ENCODE measurements at places on chromosomes 3 and 15.

DNA sequence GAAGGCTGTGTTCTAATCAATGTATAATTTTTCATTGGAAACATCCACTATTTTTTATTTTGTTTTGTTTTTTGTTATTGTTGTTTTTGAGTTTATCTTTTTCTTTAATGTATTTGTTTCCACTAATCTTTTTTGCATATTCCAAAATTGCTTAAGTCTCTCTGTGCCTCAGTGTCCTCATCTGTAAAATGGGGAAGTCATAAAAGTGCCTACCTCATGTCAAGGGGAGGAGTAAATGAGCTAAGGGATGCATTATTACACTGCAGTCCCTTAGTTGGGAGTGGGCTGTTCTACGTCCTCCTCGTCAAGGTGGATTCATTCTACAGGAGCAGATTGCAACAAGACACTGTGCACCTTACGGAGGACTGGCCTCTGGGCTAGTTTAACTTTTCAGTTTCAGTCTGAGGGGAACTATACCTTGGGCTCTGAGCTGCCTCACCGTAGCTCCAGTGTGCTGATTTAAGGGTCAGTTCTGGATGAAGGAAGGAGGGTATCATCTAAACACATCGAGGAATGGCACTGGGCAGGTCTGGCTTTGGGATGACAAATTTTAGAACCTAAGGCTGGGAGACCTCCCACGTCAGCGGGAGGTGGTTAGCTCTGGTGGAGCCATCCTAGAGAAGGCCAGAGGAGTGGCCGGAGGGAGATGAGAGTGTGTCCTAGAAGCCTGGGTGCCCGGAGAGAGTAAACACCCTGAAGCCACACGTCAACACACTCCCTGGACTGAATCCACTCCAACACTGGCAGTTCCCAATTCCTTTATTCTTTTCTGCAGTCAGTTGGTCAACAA, 5.1 kb upstream of the SRP14 start:
- no peak for DNase-seq

GRCh38 chr3:102295756-102296155, 139.1 kb upstream of the ZPLD1 start:
- DNase-seq = no peak

- DNase-seq = no peak
Observed at GRCh38 chr3:157738441-157738840, 235.2 kb upstream of the VEPH1 start.

DNA sequence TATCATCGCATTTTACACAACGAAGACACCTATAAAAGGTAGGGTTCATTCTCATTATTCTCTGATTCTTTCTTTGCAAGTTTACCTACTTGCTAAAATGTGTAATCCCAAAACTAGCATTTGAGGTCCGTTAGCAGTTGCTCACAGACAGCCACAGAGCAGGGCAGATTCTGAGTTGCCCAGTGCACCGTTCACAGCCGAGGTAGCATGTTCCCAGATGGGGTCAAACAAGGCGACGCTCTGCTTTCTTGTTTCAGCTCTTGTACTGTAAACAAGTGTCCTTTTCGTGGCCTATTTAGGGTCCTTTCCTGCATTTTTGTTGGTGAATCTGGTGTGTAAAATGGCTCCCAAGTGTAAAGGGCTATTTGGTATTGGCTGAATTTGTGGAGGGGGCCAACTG, 3.1 kb downstream of the PPP1R2 start:
- no peak for DNase-seq

- DNase-seq = no peak
Observed at GRCh38 chr3:156676768-156677479, 2.5 kb downstream of the TIPARP start.

Data from NCI-H187 treated with DMSO at 0.1 percent for 48 hours (cell line).